ENCODE measurements at places on chromosomes 16 and 17.

DNA sequence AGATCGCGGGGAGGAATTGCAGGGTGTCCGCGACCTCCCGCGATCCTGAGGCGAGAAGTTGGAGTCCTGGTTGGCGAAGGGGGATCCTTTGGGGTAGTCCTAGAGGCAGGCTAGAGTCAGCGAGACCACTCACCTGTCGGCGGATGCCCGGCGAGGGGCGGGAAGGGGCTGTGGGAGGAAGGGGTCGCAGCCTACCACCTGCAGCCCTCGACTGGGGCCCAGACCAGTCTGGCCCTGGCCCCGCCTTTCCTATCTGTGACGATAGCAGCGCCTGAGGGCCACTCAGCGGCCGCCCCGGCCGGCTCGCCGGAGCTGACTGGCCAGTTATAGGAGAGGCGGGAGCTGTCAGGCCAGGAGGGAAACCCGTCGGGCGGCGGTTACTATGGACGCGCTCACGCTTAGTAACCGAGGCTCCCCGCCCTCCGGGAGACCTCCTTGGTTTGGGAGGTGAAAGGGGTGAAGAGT, at the start of gene TEKT3:
TEKT3 (minus strand) TSS at position 213 of the 465 bp plus-strand sequence. CDS start 10,012 bp downstream, outside the sequence.
- no peak for DNase-seq

- DNase-seq: no peak
Measured at GRCh38 chr17:73740370-73740769, 96.1 kb upstream of the SDK2 start.

GRCh38 chr16:12291989-12292759, 315.6 kb downstream of the SNX29 start:
- no peak for DNase-seq

- no peak for DNase-seq
Measured at GRCh38 chr17:9520649-9521048, 55.0 kb downstream of the STX8 start.

GRCh38 chr17:79086609-79087427, 12.2 kb downstream of the ENGASE start:
- no peak for DNase-seq

DNA sequence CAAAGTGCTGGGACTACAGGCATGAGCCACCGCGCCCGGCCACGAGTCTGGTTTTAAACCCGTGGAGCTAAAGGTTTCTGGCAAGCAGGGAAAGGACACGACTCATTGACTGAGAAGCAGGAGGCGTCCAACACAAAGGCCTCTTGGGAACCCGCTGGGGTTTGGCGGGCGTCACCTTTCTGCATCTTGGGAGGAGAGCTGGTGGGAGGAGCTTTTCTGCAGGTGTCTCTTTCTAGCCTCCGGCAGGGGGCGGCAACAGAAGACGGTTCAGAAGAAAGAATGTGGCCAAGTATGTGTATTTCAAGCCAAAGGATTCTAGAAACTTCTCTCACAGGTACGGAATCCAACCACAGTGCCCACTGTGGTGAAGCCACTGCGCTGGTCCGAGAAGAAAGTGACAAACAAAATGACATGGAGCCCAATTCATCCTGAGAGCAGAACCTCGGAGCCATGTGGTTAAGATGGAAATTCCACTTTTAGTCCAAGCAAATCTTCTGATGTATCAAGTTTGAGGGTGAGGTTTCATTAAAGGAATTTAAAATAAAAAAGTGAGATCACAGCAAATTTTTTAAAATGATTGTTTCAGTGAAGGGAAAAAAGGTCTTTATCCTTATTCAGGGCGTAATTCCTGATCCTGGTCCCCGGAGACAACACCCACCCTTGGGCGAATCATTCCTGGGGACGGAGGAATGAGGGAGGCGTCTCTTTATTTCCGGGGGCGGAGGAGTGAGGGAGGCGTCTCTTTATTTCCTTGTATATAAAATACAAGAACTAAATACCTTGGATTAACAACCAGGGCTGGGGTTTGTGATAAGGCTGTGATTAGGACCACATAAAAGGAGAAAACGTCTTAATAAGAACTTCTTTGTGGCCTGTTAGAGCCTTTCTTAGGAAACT, 97.6 kb downstream of the MRM3 start:
- DNase-seq: peak; percentile 77

DNA sequence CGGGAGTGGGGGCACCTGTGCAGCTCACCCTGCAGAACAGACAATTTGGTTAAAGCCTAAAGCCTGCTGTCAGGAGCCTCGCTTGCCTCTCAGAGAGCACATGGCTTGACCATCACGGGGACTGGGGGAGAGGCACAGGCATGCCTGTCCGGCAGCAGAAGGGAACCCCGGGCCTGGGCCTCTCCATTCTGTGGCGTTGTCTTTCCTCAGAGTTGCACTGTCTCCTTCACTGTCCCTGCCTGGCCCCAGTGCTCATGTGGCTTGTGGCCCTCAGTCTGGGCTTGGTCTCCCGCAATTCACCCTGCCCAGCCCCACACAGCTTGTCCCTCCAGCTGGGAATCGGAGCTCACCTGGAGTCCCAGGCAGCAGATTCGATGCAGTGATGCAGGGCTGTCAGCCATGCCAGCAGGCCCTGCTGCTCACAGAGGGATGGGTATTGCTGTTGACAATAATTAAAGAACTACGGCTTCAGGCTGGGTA, 189.9 kb downstream of the SEC14L1 start:
- no peak for DNase-seq
